ENCODE measurements at places on chromosomes 12 and 14. TPM values are rescaled to one million over a fixed set of nuclear protein-coding genes. Genes with fewer than 3 reads are reported as not detected.
A peak's percentile ranks its signal among the peaks of the same experiment; 100 is the strongest.

The CHGA gene
- total RNA-seq, result not detected

The ASPG gene
- 0.30 TPM for total RNA-seq

The METTL25 gene
- 5.4 TPM for total RNA-seq

The GLIPR1L1 gene
- not detected for total RNA-seq

The RHOJ gene
- total RNA-seq, result not detected

DNA sequence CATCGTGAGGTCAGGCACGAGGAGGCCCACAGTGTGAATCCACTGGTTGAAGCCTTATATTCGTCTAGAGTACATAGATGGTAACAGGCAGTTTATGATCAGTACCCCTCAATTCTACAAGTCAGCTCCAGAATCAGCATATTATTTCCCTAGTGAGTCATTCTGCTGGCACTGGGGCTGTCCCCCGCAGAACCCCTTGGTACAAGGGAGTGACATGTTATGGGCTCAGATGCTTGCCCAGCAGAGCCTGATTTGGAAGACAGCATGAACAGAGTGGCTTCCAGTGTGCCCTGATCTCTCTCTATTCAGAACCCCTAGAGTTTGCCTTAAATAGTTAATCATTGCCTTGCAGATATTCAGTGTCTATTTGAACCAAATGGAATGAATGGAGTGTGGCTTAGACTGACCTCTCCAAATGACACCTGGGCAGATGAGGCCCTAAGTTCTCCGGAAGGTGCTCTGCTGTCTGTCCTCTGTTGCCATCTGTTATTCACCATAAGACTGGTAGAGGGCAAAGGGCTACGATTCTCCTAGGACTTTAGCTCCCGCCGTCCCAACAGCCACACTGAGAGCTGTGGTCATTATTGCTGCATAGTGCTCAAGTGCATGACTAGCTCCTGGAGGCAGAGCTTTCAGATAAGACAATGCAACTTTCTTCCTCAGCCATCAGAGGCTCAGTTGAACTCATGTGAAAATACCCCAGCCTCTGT lies 41.1 kb downstream of the CACNA2D4 start:
- no peak for DNase-seq

DNA sequence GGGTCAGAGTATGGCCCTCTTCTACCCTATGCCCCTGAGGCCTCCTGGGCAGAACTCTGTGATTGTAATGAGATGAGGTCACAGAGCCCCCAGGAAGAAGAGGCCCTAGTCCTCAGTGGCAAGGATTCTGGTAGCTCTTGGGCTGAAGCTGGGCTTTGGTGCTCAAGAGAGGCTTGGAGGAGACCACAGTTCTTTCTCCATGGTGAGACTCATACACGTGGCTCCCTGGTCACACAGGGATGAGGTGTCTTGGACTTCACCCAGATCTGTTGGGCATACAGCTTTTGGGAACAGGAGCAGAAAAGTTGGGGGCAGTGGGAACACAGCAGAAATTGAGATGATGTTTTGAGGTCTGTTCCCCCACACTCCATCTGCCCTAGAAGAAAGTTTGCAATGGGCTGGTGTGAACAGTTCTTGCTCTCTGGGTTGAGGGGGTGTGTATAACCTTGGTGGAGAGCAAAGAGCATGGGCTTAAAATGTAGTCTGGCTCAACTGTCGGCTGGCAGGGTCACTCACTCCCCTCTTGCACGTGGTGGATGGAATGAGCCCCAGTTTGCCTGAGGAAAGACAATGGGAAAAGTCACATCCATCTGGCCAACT lies at the start of gene KRT86:
Gene KRT86, plus strand, starts transcription at position 125 of the 600 bp plus-strand sequence. CDS start 27,272 bp downstream, outside the sequence.
- DNase-seq, result no peak

DNA sequence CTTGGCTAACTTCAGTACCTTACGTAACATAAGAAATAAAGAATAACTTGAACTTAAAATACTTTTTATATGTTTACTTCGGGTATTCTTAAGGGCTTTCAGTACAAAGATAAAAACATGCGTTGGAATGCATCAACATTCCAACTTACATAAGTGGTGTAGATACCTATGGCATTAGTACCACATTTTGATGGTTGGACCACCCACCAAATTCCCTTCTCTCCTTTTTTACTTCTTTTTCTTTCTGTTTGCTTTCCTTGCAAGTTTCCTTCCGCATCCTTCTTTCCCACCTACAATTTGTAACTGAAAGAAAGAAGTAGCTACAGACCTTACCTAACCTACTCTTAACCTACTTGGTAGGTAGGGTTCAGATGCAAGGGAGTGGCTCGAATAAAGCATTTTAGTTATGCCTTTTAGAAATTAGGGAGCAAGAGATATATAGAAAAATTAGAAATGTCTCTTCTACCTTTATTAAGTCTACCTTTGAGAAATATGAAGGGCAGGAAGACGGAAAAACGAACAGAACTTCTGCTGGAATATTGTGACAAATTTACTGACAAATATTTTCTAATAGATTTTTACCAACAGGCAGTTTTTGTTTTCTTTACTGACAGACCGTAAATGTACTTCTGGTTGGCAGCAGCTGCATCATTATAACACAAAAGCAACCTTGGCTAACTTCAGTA lies 2.1 kb upstream of the ARHGAP5 start:
- no peak for DNase-seq

DNA sequence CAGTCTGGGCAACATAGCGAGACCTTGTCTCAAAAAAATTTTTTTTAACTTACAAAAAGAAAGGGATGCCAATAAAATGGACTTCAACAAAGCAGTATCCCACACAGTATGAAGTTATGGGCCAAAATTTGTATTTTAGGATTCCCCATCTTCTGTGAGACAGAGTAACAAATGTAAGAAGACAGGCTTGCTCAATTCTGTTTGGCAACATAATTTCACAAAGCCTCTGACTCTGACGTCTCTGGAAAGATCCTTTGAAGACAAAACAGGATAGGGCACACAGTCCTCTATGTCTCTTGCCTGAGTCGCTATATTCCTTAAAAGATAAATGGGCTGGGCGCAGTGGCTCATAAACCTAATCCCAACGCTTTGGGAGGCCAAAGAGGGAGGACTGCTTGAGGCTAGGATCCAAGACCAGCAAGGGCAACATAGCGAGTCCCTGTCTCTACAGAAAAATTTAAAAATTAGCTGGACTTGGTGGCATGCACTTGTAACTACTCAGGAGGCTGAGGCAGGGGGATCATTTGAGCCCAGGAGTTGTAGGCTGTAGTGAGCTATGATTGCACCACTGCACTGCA lies 1.1 kb upstream of the HOMEZ start:
- DNase-seq, result no peak

GRCh38 chr14:64737391-64738280 lies 33.4 kb downstream of the PLEKHG3 start:
- no peak for DNase-seq

- no peak for DNase-seq
Measured at GRCh38 chr14:50417853-50418252, 21.2 kb upstream of the CDKL1 start.

DNA sequence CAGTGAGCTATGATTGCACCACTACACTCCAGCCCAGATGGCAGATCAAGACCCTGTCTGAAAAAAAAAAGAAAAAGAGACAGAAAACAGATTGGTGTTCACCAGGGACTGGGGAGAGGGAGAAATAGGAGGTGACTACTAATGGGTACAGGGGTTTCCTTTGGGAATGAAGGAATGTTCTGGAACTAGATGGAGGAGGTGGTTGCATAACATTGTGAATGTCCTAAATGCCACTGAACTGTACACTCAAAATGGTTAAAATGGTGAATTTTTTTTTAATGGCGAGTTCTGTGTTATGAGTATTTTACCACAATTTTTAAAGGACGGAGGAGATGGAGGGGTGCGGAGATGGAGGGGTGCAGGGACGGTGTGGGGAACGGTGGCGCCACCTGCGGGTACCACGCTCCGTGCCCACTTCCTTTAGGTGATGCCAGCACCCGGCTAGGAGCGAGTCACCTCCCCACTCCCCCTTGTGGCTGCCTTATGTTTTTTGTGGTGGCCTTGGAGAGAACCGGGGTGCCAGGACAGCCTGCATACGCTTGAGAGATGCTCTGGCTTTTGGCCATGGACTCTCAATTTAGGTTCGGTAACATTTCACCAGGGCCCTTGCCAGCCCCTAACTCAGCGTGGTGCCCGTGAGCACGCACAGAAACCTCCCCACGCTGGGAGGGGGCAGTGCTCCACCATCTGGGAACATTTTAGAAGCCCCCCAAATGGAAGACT lies 16.1 kb downstream of the UBC start:
- peak; percentile 83 for DNase-seq

GRCh38 chr14:104769324-104770071 lies 16.6 kb downstream of the SIVA1 start:
- no peak for DNase-seq

DNA sequence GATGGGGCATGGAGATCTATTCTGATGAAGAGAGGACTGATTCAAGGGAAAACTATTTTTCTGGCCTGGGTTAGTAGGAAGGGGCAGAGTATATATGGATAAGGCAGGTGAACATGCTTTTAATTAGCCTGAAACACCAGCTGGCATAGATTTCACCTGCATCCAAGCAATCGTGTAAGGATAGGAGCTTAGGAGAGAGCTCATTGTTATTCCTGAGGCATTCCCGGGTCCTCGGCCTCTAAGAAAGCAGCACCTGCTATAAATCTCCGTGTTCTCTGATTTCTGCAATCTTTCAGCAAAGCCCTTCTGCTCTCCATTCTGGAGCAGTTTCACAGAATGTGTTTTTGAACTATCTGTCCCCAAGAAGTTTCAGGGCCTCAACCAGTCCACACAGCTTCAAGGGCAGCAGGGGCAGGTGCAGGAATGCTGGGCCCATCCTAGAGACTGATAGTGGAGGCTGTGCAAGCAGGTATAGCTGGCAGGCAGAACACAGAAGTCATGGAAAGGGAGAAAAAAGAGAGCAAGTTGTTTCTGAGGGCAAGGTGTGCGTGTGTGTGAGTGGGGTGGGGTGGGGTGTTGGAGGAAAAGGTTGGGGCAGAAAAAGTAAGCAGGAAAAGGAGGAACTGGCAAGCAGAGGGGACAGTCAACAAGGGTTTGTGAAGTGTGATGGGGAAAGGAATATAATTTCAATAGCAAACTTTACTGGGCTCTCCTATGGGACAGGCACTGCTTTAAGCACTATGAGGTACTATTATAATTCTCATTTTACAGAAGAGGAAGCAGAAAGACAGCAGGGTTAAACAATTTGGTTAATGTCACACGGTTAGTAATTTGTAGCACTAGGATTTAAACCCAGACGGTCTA lies 203.7 kb upstream of the SSTR1 start:
- no peak for DNase-seq

- DNase-seq, result no peak
Measured at GRCh38 chr12:56420411-56420810, 28.8 kb downstream of the TIMELESS start.

DNA sequence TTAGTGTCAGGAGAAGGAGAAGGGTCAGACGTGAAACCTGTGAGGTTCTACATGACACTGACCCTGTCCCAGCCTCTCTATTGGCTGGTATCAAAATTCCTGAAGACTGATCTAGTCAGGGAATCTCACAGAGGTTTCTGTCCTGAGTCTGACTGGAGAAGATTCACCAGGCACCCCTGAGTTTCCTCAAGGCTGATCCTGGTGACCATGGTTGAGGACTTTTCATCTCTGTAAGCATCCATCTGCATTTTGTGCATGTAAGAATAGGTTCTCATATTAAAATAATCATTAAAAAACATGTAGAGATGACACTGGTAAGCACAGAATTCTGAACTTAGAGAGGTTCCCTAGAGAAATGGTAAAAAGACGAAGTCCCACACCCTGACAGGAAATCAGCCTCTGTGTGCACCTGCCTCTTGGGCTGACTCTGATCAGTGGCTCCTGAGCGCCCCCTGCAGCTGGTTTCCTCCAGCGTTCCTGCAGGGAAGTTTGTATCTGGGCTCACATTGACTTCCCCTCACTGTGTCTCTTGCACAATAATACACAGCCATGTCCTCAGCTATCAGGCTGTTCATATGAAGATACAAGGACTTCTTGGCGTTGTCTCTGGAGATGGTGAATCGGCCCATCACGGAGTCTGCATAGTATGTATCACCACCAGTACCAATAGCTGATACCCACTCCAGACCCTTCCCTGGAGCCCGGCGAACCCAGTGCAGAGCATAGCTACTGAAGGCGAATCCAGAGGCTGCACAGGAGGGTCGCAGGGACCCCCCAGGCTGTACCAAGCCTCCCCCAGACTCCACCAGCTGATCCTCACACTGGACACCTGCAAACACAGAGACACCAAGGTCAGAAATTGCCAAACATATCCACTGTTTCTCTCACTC lies 991.9 kb downstream of the TMEM121 start:
- peak; percentile 80 for DNase-seq

DNA sequence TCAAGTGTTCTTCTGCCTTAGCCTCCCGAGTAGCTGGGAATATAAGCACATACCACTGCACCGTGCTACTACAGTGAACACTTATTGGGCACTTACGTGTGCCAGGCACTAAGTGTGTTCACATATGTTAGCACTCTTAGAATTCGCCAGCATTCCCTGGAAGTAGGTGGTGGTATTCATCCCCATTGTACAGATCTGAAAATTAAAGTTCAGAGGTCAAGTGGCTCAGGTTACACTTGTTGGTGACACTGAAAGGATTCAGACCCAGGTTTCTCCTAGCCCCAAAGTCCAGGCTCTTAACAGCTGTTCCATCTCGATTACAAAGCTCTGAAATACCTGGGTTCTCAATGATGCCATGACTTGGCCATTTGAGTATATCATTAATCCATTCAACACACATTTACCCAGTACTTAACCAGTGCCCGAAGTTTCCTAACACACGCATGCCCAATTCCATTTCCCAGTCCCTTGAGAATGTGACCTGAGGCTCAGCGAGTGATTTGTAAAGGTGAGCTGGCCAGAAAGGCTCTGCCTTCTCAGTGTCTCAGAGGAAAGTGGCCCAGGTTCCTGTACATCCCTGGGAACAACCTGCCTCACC lies 4.8 kb downstream of the MVK start:
- DNase-seq, result no peak

GRCh38 chr12:109099431-109100020 lies 2.1 kb downstream of the UNG start:
- no peak for DNase-seq

GRCh38 chr14:100558966-100559365 lies 28.3 kb downstream of the BEGAIN start:
- no peak for DNase-seq

GRCh38 chr12:56593909-56594621 lies 36.1 kb downstream of the BAZ2A start:
- DNase-seq, result peak; percentile 59

All from activated T-cell treated with anti-CD3 and anti-CD28 coated beads, Interleukin-2, amount 50 U/mL, for 72 hours (primary cell).